Left lobe of liver (tissue), 2 donors: ENCODE measurements at places on chromosomes 7 and 10. TPM values are rescaled to one million over a fixed set of nuclear protein-coding genes. Genes with fewer than 3 reads are reported as not detected.

The PARG gene
- 10.2 TPM for total RNA-seq

The PYROXD2 gene
- total RNA-seq: 5.4 TPM

The COX19 gene
- 5.2 TPM for total RNA-seq

The CYP2C19 gene
- total RNA-seq: 13.0 TPM

The PCGF5 gene
- total RNA-seq: 25.0 TPM

The GIMAP6 gene
- total RNA-seq: 6.5 TPM

The POLR2J2 gene
- 3.7 TPM for total RNA-seq

The MMD2 gene
- not detected for total RNA-seq

The LIPN gene
- total RNA-seq: not detected

The C7orf33 gene
- not detected for total RNA-seq

The ELAPOR2 gene
- total RNA-seq: 0.75 TPM

DNA sequence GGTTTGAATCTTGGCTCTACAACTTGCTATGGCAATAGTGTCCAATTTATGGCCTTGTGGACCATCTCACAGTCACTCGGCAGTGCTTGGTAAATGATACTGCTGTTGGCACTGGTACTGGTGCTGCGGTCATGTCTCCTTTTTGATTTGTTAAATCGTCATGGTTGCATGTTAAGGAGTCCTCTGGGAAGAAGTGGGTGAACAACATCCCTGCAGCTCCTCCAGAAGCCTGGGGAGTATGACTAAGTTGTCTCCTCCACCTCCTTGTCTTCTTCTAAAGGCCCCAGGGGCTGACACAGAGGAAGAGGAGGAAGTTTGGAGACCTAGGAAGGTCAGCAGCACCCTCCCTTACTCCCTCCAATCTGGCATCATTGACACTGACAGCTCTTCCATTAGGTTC lies 8.5 kb downstream of the ITPRIP start:
- DNase-seq: no peak

DNA sequence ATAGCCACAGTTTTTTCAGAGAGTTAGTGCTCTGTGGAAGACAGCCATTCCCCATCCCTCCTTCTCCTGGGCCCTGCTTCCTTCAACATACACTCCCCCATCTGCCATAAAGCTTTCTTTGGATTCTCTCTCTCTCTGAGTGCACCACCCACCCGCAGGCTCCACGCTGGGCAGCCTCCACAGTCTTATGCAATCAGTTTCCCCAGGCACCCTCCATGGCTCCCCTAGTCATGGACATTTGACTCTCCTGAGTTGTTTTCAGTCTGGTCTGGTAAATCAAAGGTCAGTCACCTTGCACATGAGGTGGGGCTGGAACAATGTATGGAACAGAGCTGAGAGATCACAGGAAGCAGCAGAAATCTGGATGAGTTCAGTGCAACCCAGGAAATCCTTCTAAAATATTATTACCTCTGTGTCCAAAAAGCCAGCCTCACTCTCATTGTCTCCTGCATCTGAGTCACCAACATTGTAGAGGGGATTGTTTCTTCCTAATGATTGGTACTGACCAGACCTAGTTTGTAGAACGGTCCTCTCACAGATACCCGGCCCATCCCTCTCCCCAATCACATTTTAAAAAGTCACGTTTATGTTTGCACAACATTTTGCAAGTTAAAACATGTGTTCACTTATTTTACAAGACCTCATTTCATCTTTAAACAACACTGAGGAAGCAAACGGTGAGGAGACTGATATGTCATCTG lies 70.1 kb downstream of the CYCS start:
- DNase-seq: no peak

- no peak for DNase-seq
Observed at GRCh38 chr10:53153831-53154230, 381.2 kb upstream of the MBL2 start.

DNA sequence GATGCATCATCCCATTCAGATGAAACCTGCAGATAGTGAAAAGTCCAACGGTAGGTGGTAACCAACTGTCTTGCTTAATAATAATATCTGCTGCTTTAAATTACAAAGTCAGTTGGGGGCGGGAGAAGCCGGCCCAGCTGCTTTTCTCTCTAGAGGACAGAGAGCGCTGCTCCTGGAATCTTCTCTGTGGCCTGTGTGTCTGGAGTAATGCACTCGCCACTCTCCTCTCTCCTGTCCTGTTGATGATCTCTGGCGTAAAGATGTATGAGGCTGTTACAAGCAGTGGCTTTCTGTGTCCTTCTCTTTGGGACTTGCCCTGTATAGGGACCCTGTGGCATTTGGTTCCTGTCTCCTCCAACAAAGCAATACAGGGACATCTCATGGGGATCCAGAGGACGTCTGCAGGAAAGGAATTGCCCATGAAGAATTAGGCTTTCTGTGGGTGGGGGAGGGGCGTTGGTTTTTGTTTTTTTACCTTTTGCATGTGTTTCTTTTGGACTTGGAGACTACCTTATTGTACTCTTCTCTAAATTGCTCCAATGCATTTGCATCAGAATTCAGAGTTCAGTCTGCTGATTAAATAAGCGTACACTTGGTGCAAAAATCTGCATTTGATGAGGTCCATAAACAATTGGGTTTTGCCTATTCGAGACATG lies 231.6 kb downstream of the CELF2 start:
- DNase-seq: no peak

GRCh38 chr10:110835841-110836240 lies 35.9 kb upstream of the PDCD4 start:
- no peak for DNase-seq

DNA sequence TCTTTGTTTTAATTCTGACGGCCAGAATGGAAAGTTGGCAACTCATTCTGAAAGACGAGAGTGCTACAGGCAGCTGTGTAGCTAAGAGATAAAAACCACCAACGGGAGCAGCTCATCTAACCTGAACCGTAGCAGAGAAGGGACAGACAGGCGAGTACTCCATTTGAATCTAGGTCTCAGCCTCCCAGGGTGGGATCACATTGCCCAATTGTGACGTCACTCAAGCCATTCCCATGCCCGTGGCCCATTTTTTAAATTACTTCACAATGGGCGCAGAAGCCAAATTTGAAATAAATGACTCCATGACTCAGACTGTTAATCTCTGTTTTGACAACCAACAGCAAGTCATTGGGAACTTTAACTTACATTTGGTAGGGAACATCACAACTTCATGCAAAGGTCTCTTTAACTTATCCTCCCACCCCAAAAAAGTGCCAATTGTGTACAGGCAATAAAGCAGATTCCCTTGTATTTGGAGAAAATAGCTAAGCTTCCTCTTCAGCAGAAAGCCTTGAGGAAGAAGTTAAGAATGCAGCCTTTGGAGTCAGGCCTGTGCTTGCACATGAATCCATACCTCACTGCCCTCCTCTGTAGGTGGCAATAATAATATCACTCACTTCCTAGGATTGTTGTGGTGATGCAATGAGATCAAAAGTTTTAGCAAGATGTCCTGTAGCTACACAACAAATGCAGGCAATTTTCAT lies 93.2 kb upstream of the KIF5B start:
- no peak for DNase-seq

DNA sequence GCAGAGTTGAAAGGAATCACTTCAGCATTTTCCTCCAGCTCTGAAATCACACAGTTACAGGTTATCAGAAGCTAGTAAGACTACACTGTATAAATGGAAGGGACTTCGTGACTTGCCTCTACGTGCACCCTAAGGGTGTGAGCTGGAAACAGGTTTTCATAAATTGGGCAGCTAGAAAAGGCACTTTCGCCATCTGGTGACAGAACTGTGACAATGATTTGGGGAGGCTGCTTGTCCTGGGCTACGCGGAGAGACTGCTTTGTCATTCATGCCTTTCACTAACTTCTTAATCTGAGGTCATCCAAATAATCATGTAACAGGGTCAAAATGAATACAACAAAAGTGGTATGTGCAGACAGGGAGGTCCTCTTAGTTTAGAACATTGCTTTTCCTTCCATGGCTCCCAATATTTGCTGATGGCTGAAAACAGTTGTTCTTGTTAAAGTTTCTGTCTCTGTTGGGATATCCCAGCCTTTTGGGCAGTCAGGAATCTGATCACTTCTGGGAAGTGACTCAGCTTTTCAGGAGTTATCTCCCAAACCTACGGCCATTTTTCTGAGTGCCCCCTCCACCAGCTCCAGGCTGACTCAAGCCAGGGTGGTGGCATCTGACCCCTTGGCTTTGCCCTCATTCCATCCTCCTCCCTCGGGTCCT lies 17.8 kb downstream of the VWC2 start:
- no peak for DNase-seq

DNA sequence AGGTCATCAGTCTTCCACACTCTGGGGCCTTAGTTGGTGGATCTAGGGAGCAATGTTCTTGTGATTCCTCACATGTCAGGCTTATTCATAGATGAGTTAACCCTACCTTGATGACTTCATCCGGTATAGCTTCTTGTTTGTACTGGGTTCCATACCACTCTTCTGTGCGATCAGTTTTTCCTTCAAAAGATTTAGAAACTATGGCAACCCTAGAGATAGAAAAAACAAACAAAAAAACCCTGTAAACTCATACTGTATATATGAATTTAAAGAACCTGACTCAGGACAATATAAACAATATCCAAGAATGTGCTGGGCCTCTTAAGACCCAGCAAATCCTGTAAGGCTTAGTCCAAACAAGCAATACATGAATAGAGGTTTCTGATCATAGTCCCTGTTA lies 83.5 kb downstream of the IDE start:
- DNase-seq: no peak

DNA sequence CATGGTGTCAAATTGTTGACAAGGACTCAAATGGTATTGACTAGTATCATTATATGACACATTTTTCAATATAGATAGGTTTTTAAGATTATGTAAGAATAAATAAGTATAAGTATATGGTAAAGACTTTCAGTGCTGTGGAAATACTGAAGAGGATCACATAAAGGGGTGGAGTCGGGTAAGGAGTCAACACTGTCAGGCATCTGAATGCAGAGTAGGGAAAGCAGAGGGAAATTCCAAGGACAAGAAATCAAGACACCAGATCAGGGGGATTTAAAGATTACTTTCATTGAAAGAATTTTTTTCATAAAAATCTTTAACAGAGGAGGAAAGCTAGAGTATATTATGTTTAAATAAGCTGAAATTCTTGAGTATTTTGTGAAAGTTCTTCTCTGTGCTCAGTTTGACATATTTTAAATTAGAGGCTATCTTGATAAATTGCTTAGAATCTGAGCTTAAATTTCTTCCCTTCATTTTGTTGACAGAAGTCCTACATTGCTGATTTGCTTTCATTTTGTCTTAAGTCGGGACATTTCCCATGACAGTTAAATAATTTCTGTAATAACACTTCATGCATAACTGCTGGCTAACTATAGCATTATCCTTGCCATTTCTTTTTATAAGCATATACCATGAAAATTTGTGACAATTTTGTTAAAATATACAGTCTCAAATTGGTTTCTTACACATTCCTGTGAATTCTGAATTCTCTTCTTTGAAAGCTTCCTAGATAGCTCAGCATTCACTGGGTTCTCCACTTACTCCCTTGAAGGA lies 244.3 kb downstream of the PRKG1 start:
- no peak for DNase-seq

GRCh38 chr10:110762849-110763211 lies 108.9 kb upstream of the PDCD4 start:
- DNase-seq: no peak

GRCh38 chr7:129889133-129889844 lies 63.5 kb downstream of the UBE2H start:
- DNase-seq: no peak

DNA sequence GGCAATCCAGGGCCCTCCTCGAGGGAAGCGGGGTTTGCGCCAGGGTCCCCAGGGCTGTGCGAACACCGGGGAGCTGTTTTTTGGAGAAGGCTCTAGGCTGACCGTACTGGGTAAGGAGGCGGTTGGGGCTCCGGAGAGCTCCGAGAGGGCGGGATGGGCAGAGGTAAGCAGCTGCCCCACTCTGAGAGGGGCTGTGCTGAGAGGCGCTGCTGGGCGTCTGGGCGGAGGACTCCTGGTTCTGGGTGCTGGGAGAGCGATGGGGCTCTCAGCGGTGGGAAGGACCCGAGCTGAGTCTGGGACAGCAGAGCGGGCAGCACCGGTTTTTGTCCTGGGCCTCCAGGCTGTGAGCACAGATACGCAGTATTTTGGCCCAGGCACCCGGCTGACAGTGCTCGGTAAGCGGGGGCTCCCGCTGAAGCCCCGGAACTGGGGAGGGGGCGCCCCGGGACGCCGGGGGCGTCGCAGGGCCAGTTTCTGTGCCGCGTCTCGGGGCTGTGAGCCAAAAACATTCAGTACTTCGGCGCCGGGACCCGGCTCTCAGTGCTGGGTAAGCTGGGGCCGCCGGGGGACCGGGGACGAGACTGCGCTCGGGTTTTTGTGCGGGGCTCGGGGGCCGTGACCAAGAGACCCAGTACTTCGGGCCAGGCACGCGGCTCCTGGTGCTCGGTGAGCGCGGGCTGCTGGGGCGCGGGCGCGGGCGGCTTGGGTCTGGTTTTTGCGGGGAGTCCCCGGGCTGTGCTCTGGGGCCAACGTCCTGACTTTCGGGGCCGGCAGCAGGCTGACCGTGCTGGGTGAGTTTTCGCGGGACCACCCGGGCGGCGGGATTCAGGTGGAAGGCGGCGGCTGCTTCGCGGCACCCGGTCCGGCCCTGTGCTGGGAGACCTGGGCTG lies 26.0 kb downstream of the PRSS2 start:
- DNase-seq: peak; percentile 38

GRCh38 chr10:71143170-71143569 lies 69.2 kb upstream of the UNC5B start:
- no peak for DNase-seq

- no peak for DNase-seq
Observed at GRCh38 chr7:2707481-2707880, 19.5 kb downstream of the AMZ1 start.

DNA sequence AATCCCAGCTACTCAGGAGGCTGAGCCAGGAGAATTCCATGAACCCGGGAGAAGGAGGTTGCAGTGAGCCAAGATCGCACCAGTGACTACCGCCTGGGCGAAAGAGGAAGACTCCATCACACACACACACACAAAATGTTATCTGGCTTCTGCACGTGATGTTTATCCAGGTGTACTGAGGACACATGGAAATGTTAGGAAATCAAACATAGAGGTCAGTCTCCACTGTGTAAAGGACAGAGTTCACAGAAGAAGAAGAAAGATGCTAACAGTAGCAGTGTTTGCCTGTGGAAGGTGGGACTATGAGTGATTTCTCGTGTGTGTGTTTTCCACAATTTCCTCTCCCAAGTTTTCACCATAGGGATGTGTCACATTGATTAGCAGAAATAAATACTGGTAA lies 256.9 kb downstream of the ELMO1 start:
- DNase-seq: peak; percentile 57

- DNase-seq: no peak
Observed at GRCh38 chr7:100208911-100209408, 10.8 kb upstream of the PVRIG start.

- DNase-seq: peak; percentile 95
Observed at GRCh38 chr7:16753102-16753931, at the start of gene TSPAN13. TSS of gene TSPAN13 (plus strand) at chr7:16753755. CDS start at chr7:16753968, 213 bp downstream.

DNA sequence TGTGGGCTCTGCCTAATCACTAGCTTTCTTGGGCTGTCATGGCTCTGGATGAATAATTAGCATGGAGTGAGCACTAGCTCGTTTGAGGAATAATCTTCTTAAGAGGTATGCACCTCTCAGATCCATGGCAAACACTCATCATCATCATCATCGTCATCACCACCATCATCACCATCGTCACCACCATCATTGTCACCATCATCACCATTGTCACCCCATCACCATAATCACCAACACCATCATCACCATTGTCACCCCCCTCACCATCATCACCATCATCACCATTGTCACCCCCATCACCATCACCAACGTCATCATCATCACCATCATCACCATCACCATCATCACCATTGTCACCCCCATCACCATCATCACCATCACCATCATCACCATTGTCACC lies 60.8 kb upstream of the NMT2 start:
- DNase-seq: no peak
